ENCODE measurements at places on chromosomes 1 and 21.

- DNase-seq = no peak
Measured at GRCh38 chr1:84462118-84462517, 16.9 kb upstream of the RPF1 start.

- DNase-seq = no peak
Measured at GRCh38 chr1:115445090-115445489, 107.0 kb upstream of the NGF start.

GRCh38 chr1:228378873-228379460 lies 27.7 kb downstream of the TRIM11 start:
- no peak for DNase-seq

- DNase-seq = no peak
Measured at GRCh38 chr21:33931799-33932390, 16.3 kb upstream of the ATP5PO start.

DNA sequence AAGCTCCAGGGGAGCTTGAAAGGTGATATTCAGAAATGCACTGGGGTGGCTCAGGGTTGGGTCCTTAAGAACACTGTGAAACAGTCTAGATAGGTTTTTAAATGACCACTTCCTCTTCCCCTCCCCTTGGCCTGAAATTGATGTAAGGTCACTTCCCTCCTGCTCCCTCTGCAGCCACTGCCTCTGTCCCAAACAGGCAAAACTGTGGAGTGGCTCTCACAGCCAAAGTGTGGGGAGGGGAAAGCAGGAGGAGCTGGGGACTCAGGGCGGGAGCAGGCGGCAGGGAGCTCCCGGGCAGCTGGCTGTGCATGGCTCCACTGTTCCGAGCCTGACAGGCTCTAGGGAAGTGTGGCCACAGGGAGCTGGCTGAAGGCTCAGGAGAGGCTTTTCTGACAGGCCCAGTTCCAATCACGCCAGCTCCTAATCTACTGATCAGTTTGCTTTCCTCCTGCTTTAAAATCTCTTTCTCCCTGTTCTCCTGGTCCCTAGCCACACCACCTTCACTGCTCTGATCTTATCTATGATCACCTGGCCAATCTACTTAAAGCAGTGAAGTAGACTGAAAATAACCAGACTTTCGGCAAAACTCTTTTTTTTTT lies 5.1 kb upstream of the CSRP1 start:
- no peak for DNase-seq

GRCh38 chr1:204256531-204256930 lies 42.7 kb upstream of the GOLT1A start:
- no peak for DNase-seq

Data from vagina (tissue), 2 donors.